ENCODE measurements at places on chromosomes 7 and 10. TPM values are rescaled to one million over a fixed set of nuclear protein-coding genes. Genes with fewer than 3 reads are reported as not detected.

Gene PSD
- total RNA-seq = 4.9 TPM

Gene MKLN1
- 60.7 TPM for total RNA-seq

Gene CDNF
- total RNA-seq = 1.7 TPM

Gene ENTPD1
- 1.6 TPM for total RNA-seq

Gene CPXM2
- not detected for total RNA-seq

Gene TAC1
- total RNA-seq = not detected

Gene C7orf33
- not detected for total RNA-seq

Gene COG5
- total RNA-seq = 85.0 TPM

Gene COBL
- not detected for total RNA-seq

Gene TFEC
- total RNA-seq = 0.70 TPM

Gene LRRN3
- total RNA-seq = 42.7 TPM

Gene PRTFDC1
- total RNA-seq = 0.97 TPM

Gene SH3PXD2A
- 16.9 TPM for total RNA-seq

Gene ZNF365
- total RNA-seq = 3.5 TPM

Gene FAM131B
- 0.61 TPM for total RNA-seq

Gene RTKN2
- total RNA-seq = 12.2 TPM

Gene CDH23
- 5.4 TPM for total RNA-seq

Gene GPR146
- total RNA-seq = 8.8 TPM

Gene MMP21
- 0.79 TPM for total RNA-seq

Gene TMEM243
- total RNA-seq = 105 TPM

Gene BMI1
- total RNA-seq = 99.0 TPM

Gene FBXO24
- total RNA-seq = 2.1 TPM

Gene LEP
- not detected for total RNA-seq

Gene GLCCI1
- 49.7 TPM for total RNA-seq

Gene CUBN
- 8.5 TPM for total RNA-seq

Gene GPR15LG
- not detected for total RNA-seq

Gene OGDHL
- total RNA-seq = not detected

Gene SAP25
- 126 TPM for total RNA-seq

Gene EPDR1
- total RNA-seq = 0.19 TPM

Gene GIMAP2
- 238 TPM for total RNA-seq

Gene PON3
- total RNA-seq = not detected

Measured in CD4-positive, alpha-beta memory T cell (primary cell).